ENCODE measurements at places on chromosomes 2 and 18. TPM values are rescaled to one million over a fixed set of nuclear protein-coding genes. Genes with fewer than 3 reads are reported as not detected.

GRCh38 chr2:82667491-82667890 is 1791.6 kb downstream of the SUCLG1 start:
- no peak overlapping the region for H3K27ac ChIP-seq
- H3K4me1 ChIP-seq = no peaks in the 10 kb centered on the region
- H3K27me3 ChIP-seq = no peaks in the 10 kb centered on the region
- no peak overlapping the region for H3K4me3 ChIP-seq
- no peaks in the 10 kb centered on the region for H3K36me3 ChIP-seq
- no peak for DNase-seq

DNA sequence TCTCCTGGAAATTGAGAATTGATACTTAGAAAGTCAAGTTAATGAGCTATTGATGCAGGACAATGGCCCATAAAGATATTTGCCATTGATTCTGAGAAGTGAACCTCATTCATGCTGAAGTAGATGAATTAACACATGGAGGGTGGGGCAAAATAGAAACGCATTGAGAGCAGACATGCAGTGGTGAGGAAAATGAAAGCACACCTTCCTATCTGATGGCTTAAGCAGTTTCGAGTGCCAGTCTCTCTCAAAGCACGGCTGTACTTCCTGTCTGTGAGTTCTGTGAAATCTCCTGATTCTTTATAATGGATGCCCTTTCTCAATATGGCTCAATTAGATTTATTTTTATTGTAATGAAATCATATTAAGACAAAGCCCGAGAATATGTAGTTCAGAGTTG is 247.0 kb downstream of the TMX3 start:
- H3K27ac ChIP-seq = no peak overlapping the region
- H3K27me3 ChIP-seq = no peaks in the 10 kb centered on the region
- H3K4me1 ChIP-seq = peaks cover 4% of the 10 kb centered on the region
- no peak overlapping the region for H3K4me3 ChIP-seq
- peak; percentile 17 for DNase-seq
- no peaks in the 10 kb centered on the region for H3K36me3 ChIP-seq

DNA sequence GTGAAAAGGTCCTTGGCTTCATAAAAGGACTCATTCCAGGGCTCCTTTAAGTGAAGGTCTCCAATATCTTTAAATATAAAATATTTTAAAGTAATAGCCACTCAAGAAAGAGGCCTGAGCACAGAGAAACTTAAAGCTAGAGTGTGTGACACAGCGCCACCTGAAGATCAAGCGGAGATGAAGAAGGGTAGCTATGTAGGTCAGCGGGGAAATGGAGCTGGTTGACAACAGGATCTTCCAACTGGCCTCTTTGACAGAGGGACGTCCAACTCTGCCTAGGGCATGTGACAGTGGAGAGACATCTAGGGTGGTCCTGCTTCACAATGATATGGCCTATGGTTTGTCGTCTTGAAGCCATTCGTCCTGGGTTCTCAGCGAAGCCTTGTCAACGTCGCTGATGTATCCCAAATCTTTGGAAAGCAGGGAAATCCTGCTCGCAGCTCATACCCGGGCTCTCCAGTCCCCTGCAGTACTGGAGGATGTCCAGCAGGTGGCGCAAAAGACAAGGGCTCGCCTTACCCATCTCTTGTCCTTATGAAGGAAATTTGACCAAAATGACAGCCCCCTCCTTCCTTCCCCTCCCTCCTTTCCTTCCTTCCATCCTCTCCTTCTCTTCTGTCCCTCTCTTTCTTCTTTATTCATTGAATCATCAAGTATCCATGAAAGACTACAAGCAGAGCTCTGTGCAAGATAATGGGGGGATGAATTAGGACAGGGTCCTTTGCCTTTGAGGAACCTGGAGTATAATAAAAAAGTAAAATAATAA is 59.6 kb downstream of the LONRF2 start:
- H3K36me3 ChIP-seq = no peaks in the 10 kb centered on the region
- no peak overlapping the region for H3K27ac ChIP-seq
- H3K27me3 ChIP-seq = no peaks in the 10 kb centered on the region
- H3K4me3 ChIP-seq = no peak overlapping the region
- peak; percentile 78 for DNase-seq

GRCh38 chr2:168480825-168481585 is 24.9 kb downstream of the CERS6 start:
- no peaks in the 10 kb centered on the region for H3K4me1 ChIP-seq
- no peaks in the 10 kb centered on the region for H3K36me3 ChIP-seq
- no peak for DNase-seq
- no peak overlapping the region for H3K4me3 ChIP-seq

GRCh38 chr2:138831154-138831553 is 51.0 kb upstream of the NXPH2 start:
- H3K36me3 ChIP-seq = no peaks in the 10 kb centered on the region
- H3K27ac ChIP-seq = no peak overlapping the region
- no peak overlapping the region for H3K4me3 ChIP-seq
- H3K4me1 ChIP-seq = no peaks in the 10 kb centered on the region
- no peak for DNase-seq

- no peak for DNase-seq
- H3K4me1 ChIP-seq = no peaks in the 10 kb centered on the region
- H3K4me3 ChIP-seq = no peak overlapping the region
- no peaks in the 10 kb centered on the region for H3K27me3 ChIP-seq
Observed at GRCh38 chr2:88563129-88563528, 64.1 kb downstream of the EIF2AK3 start.

The GATA6 gene
- not detected for polyA plus RNA-seq

The CETN1 gene
- not detected for polyA plus RNA-seq

DNA sequence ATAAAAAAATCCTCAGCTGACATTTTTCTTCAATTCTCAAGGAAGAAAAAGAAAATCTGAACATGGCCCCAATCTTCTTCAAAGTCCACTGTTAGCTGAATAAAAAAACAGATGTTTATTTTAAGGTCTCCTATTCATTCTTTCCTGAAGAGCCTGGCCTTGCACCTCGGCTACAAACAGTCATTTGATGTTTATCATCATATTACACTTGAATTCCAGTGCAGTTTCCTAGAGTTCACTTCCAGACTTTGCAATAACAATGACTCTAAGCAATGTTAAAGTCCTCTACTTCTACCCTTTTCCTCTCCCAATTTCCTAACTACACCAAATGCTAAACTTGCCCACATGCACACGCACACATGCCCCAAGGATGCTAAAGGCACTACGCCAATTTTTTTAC is 70.1 kb downstream of the NOL10 start:
- peak overlapping the region; percentile 39 for H3K27ac ChIP-seq
- no peaks in the 10 kb centered on the region for H3K27me3 ChIP-seq
- DNase-seq = no peak
- H3K4me3 ChIP-seq = no peak overlapping the region
- peaks cover 26% of the 10 kb centered on the region for H3K36me3 ChIP-seq

DNA sequence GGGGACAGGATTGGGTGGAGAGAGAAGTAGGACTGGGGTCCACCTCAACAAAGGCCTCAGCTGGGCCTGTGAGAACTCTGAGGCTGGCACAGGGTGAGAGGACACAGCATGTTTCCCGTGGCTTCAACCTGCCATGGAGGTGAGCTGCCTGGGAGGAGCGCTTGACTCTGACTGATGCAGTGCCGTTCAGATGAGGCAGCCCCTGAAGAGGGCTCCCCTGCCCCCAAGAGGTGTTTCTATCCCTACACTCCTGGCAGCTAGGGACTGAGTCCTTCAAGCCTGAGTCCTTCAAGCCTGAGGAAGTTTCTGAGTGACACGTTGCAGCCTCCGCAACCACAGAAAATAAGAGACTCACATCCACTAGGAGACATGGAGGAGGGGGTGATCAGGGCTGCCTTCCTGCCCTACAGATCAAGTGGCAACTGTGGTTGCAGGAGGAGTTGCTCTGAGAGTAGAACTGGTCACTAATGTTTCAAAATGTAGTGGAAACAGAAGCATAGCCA is 49.6 kb upstream of the TMEM177 start:
- no peak overlapping the region for H3K27ac ChIP-seq
- no peaks in the 10 kb centered on the region for H3K4me1 ChIP-seq
- no peak overlapping the region for H3K4me3 ChIP-seq
- H3K27me3 ChIP-seq = no peaks in the 10 kb centered on the region

The C2orf92 gene
- polyA plus RNA-seq = 5.6 TPM

DNA sequence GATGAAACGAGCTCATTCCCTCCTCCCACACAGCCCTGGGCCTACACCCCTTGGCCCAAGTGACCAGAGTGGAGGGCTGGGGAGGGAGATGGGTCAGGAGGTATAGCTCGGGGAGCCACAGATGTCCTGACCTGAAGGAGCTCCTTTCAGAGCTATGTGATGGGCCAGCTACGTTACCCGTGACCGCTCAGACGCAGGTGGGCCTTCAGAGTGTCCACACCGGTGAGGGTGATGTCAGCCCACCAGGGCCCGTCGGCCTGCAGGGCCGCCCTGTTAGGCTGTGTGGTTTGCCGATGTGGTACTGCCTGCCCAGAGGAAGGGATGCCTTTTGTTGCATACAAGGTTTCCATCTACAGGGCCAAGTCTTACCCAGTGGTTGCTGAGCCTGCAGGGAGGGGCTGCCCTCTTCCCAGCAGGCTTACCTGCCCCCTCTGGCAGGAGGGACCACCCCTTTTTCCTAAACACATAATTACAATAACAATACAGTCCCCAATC is 41.8 kb upstream of the FOSL2 start:
- H3K36me3 ChIP-seq = no peaks in the 10 kb centered on the region
- H3K4me3 ChIP-seq = no peak overlapping the region

- no peak overlapping the region for H3K4me3 ChIP-seq
- DNase-seq = no peak
- H3K27ac ChIP-seq = peak overlapping the region; percentile 28
- H3K4me1 ChIP-seq = no peaks in the 10 kb centered on the region
Observed at GRCh38 chr2:227054006-227054405, 110.0 kb downstream of the COL4A4 start.

DNA sequence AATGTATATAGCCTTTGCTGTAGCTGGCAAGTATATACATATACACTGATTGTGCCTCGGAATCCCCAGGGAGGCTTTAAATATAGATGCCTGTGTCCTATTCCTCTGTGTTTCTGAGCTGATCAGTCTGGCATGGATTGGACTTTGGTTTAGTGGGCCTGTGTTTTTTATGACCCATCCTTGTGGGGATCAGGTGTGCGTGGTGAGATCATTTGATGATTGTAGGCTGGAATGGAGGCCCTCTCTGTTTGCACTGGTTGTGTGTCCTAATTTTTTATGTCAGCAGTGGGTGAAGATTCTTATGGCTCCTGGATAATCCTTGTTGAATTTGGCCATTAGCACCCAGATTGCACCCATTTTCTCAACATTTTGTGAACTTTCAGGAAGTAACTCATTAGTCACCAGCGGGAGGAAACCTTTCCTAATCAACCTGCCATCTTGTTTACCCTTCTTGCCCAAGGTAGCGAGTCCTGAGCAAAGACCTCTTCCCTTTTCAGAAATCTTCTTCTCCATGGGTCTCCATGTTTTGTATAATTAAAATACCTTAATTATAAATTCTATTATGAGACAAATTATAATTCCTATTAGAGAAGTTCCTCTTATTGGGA is 75.8 kb downstream of the UGGT1 start:
- no peak overlapping the region for H3K27ac ChIP-seq
- H3K4me1 ChIP-seq = no peaks in the 10 kb centered on the region
- H3K4me3 ChIP-seq = no peak overlapping the region
- H3K27me3 ChIP-seq = no peaks in the 10 kb centered on the region
- no peak for DNase-seq

- peak overlapping the region; percentile 80 for H3K4me3 ChIP-seq
- H3K36me3 ChIP-seq = no peaks in the 10 kb centered on the region
- DNase-seq = peak; percentile 79
- H3K4me1 ChIP-seq = peaks cover 7% of the 10 kb centered on the region
- H3K27ac ChIP-seq = no peak overlapping the region
Observed at GRCh38 chr18:35949903-35950627, 22.4 kb upstream of the RMP24 start.

- H3K36me3 ChIP-seq = peaks cover 22% of the 10 kb centered on the region
- no peaks in the 10 kb centered on the region for H3K27me3 ChIP-seq
- peak; percentile 69 for DNase-seq
- peaks cover 7% of the 10 kb centered on the region for H3K4me1 ChIP-seq
- H3K27ac ChIP-seq = no peak overlapping the region
- no peak overlapping the region for H3K4me3 ChIP-seq
Observed at GRCh38 chr2:223993634-223994232, 36.5 kb downstream of the MRPL44 start.

GRCh38 chr2:170141865-170142264 is 36.1 kb upstream of the MYO3B start:
- no peak overlapping the region for H3K27ac ChIP-seq
- H3K4me3 ChIP-seq = no peak overlapping the region
- no peaks in the 10 kb centered on the region for H3K27me3 ChIP-seq
- H3K36me3 ChIP-seq = no peaks in the 10 kb centered on the region
- H3K4me1 ChIP-seq = peaks cover 22% of the 10 kb centered on the region

The RND3 gene
- 56.7 TPM for polyA plus RNA-seq

DNA sequence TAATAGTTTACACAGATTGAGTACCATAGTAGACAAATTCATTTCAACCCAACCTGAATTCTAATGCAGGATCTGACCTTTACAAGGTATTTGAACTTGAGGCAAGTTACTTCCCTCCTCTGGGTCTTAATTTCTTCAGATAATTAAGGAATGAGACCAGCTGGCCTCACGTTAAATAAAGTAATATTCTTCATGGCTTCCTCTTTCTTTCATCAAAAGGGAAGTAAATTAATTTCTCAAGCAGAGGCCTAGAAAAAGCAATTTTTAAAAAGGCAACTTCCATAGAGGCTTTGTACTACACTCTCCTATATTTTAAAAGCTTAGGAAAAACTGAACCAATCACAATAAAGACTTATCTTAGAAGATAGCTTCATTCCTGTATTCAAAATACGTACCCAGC is 109.2 kb downstream of the EXOC6B start:
- H3K4me3 ChIP-seq = no peak overlapping the region
- no peak for DNase-seq
- H3K27me3 ChIP-seq = no peaks in the 10 kb centered on the region
- no peaks in the 10 kb centered on the region for H3K4me1 ChIP-seq
- no peak overlapping the region for H3K27ac ChIP-seq

DNA sequence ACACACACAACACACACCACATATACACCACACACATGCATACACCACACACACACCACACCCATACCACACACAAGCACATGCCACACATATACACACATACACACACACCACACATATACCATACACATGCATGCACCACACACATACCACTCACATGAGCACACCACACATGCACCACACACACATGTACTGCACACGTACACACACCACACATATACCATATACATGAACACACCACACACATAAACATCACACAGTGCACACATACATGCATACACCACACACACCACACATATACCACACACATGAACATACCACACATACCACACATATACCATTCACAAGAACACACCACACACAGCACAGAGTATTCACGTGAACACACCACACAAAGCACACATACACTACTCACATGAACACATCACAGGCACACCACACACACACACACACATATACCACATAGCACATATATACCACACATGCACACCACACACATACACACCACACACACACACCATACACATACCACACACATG is 219.9 kb upstream of the RAB6C start:
- H3K36me3 ChIP-seq = no peaks in the 10 kb centered on the region
- no peak for DNase-seq
- no peak overlapping the region for H3K4me3 ChIP-seq

GRCh38 chr2:188664951-188665595 is 309.1 kb upstream of the COL3A1 start:
- no peaks in the 10 kb centered on the region for H3K36me3 ChIP-seq
- no peak overlapping the region for H3K4me3 ChIP-seq
- peak overlapping the region; percentile 26 for H3K27ac ChIP-seq
- no peaks in the 10 kb centered on the region for H3K27me3 ChIP-seq
- H3K4me1 ChIP-seq = peaks cover 4% of the 10 kb centered on the region
- no peak for DNase-seq

- H3K27ac ChIP-seq = no peak overlapping the region
- H3K4me1 ChIP-seq = peaks cover 2% of the 10 kb centered on the region
- no peak overlapping the region for H3K4me3 ChIP-seq
- no peak for DNase-seq
- H3K36me3 ChIP-seq = no peaks in the 10 kb centered on the region
- H3K27me3 ChIP-seq = no peaks in the 10 kb centered on the region
Observed at GRCh38 chr2:2880938-2881337, 496.7 kb downstream of the EIPR1 start.

The BOLL gene
- not detected for polyA plus RNA-seq

Data from SK-N-SH (cell line).